CD4-positive, alpha-beta T cell treated with Interleukin-15 for 1 hour (primary cell): ENCODE measurements at places on chromosomes 4 and X.

- no peak for DNase-seq
Measured at GRCh38 chr4:111631215-111631999, 513.8 kb upstream of the FAM241A start.

DNA sequence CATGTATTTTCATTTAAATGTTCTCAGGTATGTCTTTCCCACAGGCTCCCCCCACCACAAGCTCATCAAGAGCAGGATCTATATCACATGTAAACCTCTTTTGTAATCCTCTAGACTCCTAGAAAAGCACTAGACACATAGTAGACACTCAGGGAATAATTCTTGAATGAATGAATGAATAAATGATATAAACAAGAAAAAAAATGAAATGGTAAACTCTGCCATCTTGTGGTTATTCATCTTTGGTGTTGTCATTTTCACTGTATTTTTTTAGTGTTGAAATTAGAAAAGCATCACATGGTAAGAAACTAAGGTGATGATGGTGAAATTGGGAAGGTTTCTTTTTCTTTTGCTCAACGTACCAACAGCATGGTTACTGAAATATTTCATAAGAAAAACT, 34.2 kb upstream of the C1GALT1C1 start:
- no peak for DNase-seq

DNA sequence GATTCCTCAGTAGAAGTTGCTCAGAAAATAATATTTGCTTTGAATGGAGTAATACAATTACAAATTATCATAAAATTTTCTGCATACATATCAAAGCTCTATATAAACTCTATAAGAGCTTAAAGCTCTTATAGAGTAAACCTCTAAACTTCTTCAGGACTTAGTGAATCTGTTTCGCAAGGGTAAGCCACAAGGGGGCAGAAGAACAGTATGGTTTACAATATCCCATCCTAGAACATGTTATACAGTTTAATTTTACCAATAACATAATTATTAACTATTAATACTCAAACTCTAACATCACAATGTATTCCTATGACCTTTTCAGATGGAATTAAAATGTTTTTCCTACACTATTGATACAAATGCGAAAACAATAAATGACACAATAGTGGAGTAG, 33.8 kb upstream of the SPANXN1 start:
- DNase-seq: no peak

GRCh38 chr4:149932188-149932587, 116.5 kb upstream of the IQCM start:
- no peak for DNase-seq

DNA sequence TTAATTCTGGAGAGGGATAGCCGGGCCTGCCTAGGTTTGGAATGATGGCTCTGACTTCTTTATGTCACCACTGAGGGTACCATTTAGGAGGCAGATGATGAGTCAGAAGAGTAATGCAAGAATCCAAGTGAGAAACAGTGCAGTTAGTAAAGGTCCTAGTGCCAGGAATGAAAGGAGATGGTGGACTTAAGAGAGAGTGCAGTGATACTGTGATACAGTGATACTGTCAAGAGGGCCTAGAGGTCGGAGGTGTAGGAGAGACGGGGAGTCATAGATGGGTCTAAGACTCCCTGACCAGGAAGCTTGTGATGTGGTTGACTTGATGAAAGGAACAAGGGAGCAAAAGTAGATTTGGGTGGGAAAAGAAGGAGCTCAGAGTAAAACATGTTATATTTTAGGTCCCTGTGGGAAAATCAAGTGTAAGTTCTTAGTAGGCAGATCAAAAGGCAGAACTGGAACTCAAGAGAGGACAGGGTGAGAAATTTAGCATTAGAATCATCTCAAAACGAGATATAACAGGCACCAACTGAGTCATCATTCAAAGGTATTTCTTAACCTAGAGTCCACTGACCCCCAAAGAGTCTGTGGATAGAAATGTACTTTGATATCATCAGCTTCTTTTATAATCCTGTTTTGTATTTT, 85.0 kb downstream of the NFKB1 start:
- no peak for DNase-seq

GRCh38 chrX:38260231-38260630, 39.6 kb upstream of the SRPX start:
- DNase-seq: no peak

GRCh38 chr4:144411700-144412099, 234.3 kb upstream of the HHIP start:
- DNase-seq: no peak

DNA sequence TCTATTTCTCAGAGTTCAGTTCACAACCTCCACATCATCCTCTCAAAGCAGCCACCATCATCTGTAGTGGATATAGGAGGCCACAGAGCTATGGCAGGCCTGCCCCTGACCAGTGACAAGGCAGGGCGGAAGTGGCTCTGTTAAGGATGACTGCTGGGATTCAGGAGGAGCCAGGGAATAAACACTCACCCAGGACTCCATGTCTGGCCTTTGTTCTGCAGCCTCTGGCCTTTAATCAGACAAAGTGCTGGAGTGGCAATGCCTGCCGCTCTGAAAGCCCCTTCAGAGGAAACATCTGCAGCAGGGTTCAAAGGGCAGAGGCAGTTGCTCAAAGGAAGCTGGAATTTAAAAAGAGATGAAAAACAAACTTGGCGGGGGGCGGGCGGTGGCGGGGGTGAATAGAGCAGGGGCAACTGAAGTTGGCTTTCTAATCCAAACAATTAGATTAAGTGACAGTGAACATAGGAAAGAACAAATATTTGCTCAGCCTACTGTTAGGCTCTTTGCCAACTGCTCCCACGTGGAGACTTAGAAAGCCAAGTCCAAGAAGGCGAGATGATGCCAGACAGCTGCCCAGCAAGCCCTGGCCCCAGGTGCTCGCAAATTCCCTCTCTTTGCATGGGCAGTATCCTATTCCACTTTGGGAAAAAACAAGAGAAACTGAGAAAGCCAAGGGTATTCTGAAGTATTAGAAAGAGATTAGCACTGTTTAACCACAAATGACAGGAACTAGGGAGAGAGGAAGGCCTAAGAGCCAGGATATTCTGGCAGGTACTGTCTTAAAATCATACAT, 5.5 kb downstream of the MPP1 start:
- no peak for DNase-seq

GRCh38 chrX:69076088-69076487, 89.2 kb downstream of the PJA1 start:
- no peak for DNase-seq

GRCh38 chr4:107757864-107758476, 37.9 kb upstream of the PAPSS1 start:
- DNase-seq: no peak

GRCh38 chr4:27717431-27717755, 856.8 kb downstream of the STIM2 start:
- no peak for DNase-seq

DNA sequence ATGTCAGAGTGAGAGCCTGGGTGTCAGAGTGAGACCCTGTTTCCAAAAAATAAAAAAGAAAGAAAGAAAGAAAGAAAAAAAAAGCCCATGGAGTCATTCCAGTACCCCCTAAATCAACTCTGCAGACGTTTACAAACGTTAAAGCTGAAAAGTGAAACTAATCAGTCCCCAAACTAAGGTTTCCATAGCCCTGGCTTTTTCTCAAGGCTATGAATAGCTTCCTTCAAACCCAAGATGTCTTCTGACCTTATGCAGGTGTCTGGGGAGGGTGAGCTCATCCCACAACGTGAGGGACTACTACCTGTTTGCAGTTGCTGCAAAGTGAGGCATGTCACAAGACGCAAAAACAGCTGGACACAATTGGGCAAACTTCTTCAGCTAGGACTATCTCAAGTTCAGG, 144.0 kb downstream of the SH3KBP1 start:
- DNase-seq: no peak

GRCh38 chr4:86108137-86108536, 251.7 kb downstream of the MAPK10 start:
- no peak for DNase-seq

DNA sequence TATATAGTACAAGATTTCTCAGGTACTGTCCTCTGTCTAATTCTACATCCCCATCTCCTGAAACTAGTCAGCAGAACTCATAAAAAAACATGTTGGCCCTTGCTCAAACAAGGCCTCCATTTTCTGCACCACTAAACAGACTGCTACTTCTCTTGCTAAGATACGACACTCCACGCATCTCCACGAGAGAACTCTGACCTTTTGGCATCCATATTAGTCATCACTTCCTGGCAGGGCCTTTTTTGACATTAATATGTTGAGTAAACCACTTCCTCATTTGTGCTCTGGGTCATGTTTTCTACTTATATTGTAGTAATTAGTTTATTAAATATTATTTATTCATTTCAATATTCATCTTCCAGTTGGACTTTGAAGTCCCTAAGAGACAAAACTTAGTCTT, 65.6 kb downstream of the DCAF8L1 start:
- DNase-seq: no peak

DNA sequence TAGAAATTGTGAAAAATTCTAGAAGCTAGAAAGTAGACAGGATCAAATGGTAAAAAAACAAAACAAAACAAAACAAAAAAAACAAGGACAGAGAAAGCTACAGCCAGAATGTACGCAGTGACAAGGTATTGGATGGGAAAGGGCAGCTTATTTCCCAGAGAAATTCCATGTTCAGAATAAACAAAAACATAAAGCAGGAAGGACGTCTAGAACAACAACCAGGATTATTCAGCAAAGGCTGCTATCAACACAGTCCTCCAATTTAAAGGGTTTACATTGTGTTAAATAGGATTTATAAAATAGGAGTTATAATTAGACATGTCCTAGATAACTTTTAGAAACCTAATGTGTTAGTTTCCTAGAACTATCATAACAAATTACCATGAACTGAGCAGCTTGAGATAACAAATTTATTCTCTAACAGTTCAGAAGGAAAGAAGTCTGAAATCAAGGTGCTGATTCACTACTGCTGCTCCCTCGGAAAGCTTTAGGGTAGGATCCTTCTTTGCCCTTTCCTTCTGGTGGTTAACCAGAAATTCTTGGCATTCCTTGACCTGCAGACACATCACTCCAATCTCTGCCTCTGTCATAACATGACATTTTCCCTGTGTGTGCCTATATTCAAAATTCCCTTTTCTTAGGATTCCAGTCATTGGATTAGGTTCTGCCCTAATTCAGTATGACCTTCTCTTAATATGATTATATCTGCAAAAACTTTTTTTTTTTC, 175.6 kb downstream of the SNCA start:
- DNase-seq: no peak

- no peak for DNase-seq
Measured at GRCh38 chr4:139940600-139940999, 213.4 kb downstream of the MAML3 start.
